ENCODE measurements at places on chromosomes 2 and 18.
A peak's percentile ranks its signal among the peaks of the same experiment; 100 is the strongest.

DNA sequence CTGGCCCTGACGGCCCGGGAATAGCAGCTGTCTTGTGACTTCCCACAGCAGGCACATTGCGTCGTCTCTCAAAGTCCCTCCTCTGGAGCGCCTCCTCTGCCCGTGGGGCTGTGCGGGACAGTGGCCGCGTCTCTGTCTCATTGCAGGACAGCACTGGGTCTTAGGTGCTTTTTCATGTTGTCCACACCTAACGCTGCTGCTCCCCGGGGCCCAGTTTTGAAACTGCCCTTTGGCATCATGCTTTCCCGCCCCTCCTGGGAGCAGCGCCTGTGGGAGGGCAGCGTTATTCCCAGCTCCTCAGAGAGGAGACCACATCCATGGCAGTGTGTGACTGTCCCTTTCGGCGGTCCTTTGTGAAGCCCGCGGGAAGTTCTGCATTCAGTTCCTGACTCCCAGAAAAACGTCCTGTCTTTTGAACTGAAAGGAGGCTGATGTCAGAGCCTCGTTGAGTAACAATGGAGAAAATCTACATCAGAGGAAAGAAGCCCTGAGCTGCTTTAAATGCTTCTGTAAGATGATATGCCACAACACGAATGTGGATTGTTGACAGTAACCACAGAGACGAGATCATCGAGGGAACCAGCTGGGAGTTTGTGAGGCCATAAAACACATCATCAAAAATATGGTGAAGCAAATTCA is 226.0 kb downstream of the FAM210A start:
- DNase-seq, result no peak

GRCh38 chr2:33371304-33372090 is 105.0 kb upstream of the RASGRP3 start:
- DNase-seq, result no peak

DNA sequence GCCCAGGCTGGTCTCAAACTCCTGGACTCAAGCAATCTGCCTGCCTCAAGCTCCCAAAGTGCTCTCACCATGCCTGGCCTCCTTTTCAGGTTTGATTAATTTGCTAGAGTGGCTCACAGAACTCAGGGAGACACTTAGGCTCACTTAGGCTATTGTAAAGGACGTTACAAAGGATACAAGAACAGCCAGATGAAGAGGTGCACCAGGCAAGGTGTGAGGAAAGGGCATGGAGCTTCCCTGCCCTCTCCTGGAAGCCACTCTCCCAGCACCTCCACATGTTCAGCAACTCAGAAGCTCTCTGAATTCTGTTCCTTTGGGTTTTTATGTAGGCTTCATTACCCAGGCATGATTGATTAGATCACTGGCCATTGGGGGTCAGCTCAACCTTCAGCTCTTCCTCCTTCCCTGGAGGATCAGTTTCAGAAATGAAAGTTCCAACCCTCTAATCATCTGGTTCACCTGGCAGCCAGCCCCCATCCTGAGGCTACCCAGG is 78.7 kb upstream of the RGPD5 start:
- no peak for DNase-seq

DNA sequence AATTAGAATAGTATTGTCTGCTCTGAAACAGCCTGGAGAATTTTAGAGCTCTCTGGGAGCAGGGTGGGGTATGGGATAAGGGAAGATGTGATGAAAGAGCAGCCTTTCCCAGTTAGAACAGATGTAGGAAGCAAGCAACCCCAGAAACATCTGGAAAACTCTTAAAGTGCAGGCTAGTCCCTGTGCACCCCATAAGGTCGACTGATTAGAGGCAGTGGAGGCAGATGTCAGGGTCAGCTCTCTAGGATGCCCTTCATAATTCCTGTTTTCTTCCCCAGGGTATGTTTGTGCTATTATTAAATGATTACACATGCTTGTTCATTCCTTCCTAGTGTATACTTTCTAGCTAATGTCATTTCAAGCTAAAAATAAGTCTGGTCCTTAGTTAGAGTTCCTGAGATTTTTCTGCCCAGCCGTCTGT is 41.7 kb downstream of the PTPRM start:
- DNase-seq, result no peak

- no peak for DNase-seq
Observed at GRCh38 chr2:38149531-38149930, 73.6 kb upstream of the CYP1B1 start.

- DNase-seq, result no peak
Observed at GRCh38 chr2:84732897-84733778, 147.7 kb downstream of the TRABD2A start.

DNA sequence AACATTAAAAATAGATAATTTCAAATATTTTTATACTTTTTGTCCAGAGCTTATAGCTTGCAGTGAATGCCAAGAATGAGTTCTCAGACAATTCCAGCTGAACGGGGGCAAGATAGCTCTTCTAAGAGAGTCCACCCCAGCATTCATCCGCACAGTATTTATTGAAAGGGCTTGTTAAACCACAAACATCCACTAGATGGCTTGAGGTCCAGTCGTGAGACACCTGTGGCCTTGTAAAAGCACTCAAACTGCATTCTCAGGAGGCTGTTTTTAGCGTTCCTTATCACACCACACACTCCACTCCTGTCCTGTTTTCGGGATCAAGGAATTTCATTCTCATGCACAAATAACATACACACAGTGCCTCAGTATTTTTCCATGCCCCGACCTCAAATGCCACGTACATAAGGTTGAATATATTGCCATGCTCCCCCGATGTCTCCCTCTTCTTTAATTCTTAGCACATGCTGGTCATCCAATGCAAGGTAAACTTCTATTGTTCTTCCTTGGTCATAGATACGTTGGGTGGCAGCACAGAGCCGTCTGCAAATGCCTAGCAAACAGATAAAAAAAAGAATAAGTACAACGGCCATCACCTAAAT is 47.4 kb downstream of the DNAJC10 start:
- peak; percentile 16 for DNase-seq

- DNase-seq, result no peak
Observed at GRCh38 chr2:122704109-122704563, 948.7 kb downstream of the TSN start.

DNA sequence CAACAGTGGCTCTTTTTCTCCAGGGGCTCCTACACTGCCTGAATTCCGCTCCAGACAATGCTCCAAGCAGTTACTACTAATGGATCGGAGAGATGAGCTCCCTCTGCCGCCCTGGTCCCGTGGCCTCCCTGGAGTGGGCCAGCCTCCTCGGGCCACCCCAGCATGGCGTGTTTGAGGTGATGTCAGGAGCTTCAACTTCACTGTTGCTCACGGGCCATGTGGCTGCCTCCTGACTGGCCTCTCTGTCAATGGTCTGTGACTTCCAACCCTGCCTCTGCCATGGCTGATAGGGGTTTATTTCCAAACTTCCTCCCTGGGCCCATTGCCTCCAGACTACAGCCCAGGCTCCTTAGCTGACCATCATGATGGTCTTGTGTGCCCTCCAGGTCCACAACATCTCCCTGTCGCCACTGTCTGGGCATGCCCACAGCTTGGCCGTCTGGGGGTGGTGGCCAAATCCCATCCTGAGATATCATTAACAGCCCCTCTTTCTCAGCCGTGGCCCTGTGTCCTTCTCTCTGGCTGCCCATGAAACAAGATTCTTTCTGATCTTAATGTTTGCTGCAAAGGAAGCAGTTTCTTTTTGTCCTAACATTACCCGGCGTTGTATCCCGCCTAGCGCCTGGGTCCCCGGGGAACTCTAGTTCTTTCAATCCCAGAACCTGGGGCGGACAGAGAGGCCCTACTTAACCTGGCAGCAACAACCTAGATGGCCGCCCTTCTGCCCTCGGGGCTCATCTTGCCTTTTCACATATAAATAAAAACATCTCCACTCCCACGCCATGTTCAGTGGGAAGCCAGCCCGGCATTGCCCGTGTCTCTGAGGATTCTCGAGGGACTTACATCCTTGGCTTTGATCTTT is 38.1 kb downstream of the ATOH8 start:
- DNase-seq, result no peak

GRCh38 chr2:150042500-150043171 is 444.8 kb downstream of the RND3 start:
- no peak for DNase-seq

DNA sequence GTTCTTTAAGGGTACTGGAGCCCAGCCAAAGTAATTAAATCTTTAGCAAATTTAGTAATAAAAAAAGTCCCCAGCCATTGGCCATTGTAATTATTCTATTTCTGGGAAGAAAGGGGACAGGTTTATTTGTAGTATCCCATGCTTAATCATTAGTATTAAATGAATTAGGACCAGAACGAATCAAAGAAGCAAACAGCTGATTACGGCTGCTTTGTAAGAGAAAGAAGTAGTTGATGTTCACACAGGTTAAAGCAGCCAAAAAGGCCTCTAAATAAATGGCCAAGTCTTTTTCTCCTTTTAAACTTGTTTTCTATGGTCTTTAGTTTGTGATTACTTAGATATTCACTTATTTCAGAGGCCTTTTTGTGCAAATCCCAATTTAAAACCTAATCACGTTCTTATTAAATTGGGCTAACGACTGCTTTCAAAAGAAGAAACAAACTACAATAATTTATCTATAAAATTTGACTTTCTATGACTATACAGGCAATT is 48.6 kb upstream of the DNAH7 start:
- DNase-seq, result no peak

GRCh38 chr2:182784777-182785176 is 68.7 kb downstream of the DNAJC10 start:
- DNase-seq, result no peak

DNA sequence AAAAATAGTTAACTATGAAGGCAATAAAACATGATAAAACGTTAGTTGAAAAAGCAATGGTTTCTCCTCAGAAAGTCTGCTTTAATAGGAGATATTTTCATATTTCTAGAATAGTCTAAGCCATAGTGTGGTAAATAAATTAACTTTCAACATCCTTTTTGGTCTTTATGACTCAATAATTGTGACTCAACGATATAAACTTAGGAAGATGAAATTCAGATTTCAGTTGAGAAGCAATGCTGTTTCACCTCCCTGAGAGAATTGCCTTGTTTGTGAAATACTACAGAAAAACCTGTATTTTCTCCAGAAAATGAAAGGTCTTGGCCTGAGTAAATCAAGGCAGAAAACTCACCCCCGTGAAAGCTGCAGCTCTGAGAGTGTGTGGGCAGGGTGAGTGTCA is 166.9 kb downstream of the ETAA1 start:
- DNase-seq, result no peak

- DNase-seq, result no peak
Observed at GRCh38 chr2:147456779-147457178, 388.1 kb upstream of the ACVR2A start.

- DNase-seq, result peak; percentile 61
Observed at GRCh38 chr2:157897106-157897971, 21.2 kb upstream of the ACVR1 start.

DNA sequence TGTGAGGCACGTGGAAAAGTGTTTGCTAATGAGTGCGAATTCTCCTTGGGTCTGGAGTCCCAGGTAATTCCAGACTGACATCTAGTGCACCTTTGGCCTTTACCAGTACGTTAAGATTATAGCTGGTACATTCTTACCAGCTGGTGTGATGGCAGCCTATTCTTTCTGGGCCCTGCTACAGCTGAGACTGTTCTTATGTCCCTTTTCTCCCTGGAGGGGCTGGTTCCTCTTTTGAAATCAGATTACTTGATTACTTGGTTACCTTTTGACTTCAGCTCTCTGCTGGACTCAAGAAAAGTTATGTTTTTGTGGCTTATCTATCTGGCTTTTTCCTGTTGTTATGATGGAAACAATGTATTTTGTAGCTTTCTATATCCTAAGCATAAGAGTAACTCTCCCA is 14.5 kb downstream of the CABYR start:
- no peak for DNase-seq

DNA sequence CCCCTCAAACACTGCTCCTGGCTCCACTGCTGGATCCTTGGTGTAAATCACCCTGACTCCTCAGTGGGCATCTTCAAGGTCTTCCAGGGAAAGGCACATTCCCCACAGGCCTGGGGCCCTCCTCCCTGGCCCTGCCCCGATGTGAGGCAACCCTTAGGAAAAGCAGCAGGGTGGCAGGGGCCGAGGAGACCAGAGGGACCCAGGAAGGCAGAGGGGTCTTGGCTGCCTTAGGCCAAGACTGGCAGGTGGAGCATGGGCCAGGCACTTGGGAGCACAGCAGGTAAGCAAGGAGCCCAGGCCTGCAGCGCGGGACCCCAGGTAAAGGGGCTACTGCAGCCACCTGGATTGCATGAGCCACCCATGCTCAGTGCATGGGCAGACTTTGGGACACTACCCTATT is 96.9 kb downstream of the GYPC start:
- no peak for DNase-seq

- no peak for DNase-seq
Observed at GRCh38 chr18:2411381-2411960, 159.8 kb downstream of the METTL4 start.

DNA sequence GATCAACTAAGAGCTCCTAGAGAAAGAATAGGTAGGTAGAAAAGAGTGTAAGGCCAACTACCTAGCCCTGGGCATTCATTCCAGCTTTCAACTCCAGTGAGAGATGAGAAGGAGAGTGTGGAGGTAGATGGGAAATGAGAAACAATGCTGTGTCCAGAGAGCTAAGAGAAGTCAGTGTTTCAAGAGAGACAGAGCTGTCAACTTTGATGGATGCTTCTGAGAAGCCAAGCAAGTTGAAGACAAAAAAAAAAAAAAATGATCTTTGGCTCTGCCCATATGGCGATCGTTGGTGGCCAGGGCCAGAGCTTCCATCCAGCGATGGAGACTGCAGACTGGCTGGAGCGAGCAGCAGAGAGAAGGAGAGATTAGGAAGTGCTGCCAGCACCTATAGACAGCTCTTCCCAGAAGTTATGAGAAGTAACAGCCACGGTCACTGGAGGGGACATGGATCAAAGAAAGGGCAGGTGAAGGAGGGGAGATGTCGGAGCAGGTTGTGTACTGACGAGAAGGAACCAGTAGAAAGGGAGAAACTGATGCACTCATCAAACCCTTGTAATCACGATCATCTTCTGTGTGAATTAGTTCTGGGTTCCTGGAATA is 112.4 kb upstream of the PPP1CB start:
- DNase-seq, result no peak

GRCh38 chr18:53944721-53945120 is 279.7 kb downstream of the MBD2 start:
- DNase-seq, result peak; percentile 19

Data from B cell (primary cell).